NCI-H187 (cell line): ENCODE measurements at places on chromosomes 7 and 10.

- no peak for DNase-seq
Observed at GRCh38 chr7:140059273-140060242, 3.2 kb downstream of the PARP12 start.

- no peak for DNase-seq
Observed at GRCh38 chr7:87029078-87029477, 30.4 kb downstream of the ELAPOR2 start.

DNA sequence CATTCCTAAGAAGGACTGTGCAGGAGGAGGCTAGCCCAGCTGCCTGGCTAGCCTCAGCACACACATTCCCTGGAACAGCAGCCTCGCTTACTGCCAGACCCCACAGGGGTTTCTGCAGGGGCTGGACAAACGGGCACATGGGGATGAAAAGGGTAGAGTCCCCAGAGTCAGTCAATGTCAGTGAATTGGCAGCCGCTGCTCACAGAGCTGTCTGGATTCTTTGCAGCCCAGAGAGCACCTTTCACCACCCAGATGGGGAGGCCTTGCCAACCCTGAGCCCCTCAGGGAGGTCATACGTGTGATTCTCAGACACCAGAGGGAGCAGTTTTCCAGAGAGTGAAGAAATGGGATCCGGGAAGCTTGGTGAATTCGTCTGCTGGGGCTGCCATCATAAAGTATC, 143.3 kb downstream of the KCNMA1 start:
- no peak for DNase-seq

DNA sequence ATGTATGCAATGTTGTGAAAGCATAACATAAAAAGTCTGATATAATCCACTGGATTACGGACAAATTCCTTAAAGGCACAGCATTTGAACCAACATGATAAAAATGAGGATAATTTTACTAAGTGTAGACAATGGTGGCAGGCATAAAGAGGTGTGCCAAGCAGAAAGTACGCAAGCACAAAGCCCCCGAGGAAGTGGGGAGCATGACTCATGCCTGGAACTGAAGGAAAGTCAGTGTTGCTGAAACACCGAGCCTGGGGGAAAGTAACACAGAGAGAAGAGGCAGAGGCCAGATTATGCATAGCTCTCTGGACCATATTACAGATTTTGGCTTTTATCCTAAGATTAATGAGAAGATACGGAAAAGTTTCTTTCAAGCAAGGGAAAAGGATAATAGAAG, 490.0 kb upstream of the PHF14 start:
- DNase-seq, result no peak

GRCh38 chr10:34698979-34699378, 116.1 kb downstream of the PARD3 start:
- DNase-seq, result no peak

DNA sequence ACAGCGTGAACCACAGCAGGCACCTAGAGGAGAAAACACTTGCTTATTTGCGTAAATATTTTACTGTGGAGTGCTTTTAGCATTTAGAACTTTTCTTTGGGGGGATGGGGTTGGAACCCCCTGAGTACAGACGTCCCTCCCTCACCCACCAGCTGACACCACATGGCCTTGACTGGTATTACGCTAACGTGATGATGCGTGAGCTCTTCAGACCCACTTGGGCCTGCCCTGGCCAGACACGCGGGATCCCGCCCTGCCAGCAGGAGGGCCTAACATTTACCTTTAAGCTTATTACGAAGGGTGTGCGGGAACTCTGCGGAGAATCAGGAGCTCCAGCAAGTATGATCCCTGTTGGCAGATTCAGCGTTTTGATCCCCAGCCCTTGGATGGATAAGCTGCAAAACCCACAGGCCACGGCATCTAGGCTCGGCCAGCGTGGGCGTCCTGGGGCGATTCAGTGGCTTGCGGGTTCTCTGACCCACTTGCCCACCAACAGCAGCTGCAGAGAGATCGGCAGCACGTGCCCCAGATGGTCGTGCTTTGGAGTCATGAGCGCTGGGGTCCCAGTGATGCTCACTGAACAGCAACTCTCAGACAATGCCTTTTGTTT, 545.5 kb upstream of the FOXK1 start:
- DNase-seq, result no peak

GRCh38 chr10:62424026-62424425, 49.9 kb downstream of the ZNF365 start:
- DNase-seq, result no peak

- DNase-seq, result no peak
Observed at GRCh38 chr10:131032329-131033165, 279.0 kb downstream of the TCERG1L start.

GRCh38 chr7:150432915-150433892, 17.2 kb upstream of the GIMAP8 start:
- DNase-seq, result no peak

DNA sequence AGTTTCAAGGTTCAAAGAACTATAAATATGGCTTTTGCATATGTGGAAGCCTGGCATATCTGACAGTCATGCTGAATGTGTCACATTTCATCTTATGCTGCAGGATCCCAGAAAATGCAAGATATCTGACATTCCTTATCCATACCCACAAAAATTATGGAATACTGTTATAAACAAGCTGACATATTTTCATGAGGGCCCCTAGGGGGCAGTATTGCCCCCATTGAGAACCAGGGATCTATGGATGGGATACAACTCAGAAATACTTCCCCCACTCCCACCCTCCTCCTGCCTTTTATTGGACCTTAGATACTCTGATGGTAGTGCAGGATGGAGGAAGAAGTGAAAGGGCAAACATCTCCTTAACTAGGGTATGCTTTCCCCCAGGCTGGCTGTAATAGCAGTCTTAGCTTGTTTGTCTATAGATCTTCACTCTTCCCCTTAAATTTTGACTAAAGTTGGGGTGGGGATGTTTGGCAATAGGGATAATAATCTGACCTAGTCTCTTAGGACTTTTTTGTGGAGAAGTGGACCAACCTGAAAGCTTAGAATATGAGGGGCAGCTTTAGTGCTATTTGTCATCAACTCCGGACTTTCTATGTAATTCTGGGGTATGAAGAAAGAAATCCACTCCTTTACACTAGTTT, 3.5 kb upstream of the GNGT1 start:
- DNase-seq, result no peak

DNA sequence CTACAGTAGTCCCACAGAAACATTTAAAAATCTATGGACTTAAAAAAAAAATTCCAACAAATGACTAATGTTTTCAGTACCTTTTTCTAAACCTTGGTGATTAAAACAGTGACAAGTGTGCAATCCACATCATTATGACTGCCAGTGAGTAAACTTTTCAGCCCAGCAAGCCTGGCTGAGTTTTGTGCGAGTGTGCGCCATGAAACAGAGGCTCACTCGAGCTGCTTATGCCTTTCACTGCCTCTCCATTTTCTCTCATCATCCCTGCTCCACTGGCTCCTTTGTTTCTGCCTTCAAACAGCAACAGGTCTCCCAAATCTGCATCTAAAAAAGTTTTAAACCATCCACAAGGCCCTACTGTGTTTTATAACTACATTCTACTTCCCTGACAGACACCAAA, 105.8 kb downstream of the USP6NL start:
- no peak for DNase-seq

GRCh38 chr10:72812753-72813430, 80.6 kb upstream of the OIT3 start:
- DNase-seq, result no peak

- no peak for DNase-seq
Observed at GRCh38 chr10:13404305-13404759, 56.2 kb upstream of the SEPHS1 start.

- DNase-seq, result no peak
Observed at GRCh38 chr10:114879541-114880158, 58.1 kb downstream of the FHIP2A start.

GRCh38 chr10:69217119-69217754, 2.9 kb upstream of the HKDC1 start:
- no peak for DNase-seq

DNA sequence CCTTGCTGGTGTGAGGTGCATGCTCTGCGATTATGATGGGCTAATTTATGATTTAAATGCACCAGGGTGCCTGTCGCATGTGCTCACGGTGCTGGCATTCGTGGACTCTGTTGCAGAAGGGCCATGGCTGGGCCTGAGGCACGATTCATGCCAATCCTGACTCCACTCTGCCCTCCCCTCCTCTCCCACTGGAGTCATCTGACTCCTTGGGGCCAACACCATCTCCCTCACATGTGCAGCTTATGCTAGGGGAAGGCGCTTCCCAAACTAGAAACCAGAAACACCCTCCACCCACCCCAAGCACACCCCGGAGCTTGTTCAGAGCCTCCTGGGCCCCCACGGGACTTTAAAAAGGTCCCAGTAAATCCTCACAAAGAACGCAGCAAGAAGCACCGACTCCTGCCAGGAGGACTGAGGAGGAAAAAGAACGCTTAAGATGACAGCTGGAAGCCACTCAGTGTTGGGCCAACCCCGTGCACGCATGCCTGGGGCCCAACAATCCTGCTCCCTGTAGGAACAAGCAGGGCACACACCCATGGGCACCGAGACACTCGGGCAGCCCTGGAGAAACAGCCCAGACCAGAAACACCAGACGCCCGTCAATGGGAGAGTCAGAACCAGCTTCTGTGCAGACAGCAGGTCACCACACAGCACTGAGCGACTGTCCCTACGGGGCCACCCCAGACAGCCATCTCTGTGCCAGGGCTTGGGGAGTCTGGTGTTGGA, 14.1 kb downstream of the BRI3 start:
- DNase-seq, result no peak

- DNase-seq, result peak; percentile 3
Observed at GRCh38 chr10:102352066-102352715, 43.3 kb upstream of the NFKB2 start.

DNA sequence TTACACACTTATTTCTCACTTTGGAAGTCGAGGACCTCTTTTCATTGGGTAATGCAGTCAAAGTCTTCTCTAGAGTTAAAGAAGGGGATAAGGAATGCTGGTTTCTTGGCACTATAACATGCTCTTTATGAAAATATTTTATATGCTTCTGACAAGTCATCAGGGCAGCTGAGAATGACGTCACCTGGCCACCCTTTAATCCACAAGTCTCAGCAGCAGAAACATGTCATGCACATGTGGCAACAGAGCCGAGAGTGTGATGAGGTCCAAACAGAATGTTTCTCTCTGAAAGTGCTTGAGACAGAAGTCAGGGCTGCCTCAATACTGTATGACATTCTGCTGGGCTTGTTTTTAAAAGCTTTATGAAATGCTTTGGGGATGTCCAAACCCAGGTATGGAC, 63.5 kb upstream of the C10orf90 start:
- no peak for DNase-seq

DNA sequence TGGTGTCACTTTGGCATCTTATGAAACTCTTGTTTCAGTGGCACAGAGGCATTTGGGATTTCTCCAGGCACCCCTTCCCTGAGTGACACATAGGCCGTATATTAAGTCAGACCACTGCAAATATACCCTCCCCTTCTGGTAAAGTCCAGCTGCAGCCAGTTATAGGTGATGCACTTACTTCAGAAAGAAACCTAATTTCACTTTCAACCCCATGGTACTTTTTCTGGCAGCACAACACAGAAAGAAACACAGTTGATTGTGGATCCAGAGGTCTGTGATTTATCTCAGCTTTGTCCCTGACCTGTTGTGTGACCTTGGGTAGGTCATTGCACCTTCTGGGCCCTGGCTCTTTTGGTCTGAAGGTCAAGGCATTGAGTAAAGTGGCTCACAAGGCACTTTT, 173.2 kb downstream of the BUB3 start:
- DNase-seq, result no peak

- no peak for DNase-seq
Observed at GRCh38 chr7:7799138-7799537, 80.7 kb upstream of the RPA3 start.

DNA sequence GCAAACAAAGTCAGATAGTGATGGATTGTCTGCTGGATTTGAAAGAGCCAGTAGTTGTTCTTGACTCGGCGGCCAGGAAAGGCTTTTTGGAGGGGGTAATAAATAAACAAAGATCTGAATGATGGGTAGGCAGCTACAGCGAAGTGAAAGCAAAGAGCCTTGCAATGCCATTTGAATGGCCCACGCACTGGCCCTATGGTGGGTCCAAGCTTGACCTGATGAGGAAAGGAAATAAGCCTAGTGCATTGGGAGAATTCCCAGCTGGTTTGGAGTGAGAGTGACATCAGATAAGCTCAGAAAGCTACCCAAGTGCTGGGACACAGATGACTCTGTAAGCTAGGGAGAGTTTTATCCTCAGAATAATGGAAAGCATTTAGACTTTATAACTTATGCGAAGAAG, 365.2 kb downstream of the PLXDC2 start:
- DNase-seq, result no peak

- no peak for DNase-seq
Observed at GRCh38 chr7:101858437-101859385, 41.3 kb downstream of the CUX1 start.

DNA sequence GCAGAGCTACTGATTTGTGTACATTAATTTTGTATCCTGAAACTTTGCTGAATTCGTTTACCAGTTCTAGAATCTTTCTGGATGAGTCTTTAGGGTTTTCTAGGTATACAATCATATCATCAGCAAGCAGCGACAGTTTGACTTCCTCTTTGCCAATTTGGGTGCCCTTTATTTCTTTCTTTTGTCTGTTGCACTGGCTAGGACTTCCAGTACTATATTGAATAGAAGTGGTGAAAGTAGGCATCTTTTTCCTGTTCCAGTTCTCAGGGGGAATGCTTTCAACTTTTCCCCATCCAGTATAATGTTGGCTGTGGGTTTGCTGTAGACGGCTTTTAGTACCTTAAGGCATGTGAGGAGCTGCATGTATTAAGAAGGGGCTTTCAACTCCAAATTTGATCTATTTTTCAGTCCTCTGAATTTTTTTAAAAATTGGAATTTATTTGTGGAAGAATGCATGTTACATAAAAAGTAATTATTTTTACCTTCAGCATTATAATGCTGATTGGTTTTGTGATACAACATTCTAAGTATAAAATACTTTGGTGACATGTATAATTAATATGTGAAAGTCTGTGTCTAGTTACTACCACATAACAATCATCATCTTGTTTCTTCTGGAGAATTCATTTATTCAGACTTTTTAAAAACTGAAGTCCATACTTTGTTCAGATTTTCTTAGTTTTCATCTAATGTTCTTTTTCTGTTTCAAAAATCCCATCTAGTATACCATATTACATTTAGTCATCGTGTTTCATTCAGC, 49.6 kb downstream of the CPED1 start:
- DNase-seq, result no peak

GRCh38 chr7:146645383-146645976, 528.9 kb downstream of the CNTNAP2 start:
- DNase-seq, result no peak
